ENCODE measurements at places on chromosomes 5 and 9.

GRCh38 chr5:96721351-96721977, 59.3 kb downstream of the CAST start:
- no peak for DNase-seq

DNA sequence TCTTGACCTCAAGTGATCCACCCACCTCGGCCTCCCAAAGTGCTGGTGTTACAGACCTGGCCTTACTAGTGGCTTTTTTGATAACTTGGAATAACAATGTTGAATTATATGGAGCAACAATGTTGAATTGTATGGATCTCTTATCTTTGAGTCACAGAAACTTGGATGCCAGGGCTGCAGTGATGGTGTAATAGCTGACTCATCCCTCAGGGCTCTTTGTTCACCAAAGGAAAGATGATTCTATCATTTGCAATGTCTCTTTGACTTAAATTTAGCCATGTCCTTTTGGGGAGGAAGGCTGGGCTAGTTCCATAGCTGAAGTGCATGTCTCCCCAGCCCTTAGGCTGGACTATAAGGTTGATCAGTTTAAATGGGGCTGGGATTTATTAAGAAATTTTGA, 172.3 kb downstream of the PDZD2 start:
- DNase-seq = no peak

- DNase-seq = no peak
Observed at GRCh38 chr5:36252722-36253365, 11.1 kb upstream of the NADK2 start.

DNA sequence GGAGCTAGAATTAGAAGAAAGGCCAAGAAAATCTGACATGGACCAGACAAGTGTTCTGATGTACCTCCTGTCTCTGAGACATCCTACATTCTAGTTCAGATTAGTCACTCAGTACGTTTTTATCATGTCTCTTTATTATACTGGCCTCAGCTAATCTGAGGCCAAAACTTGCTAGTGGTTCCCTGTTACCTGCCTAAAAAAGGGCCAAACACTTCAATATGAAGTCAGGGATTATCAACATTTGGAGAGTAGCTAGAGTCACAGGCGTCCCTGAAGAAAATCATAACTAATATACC, 587.4 kb downstream of the PRELID2 start:
- no peak for DNase-seq

GRCh38 chr5:135823881-135824280, 10.6 kb upstream of the SLC25A48 start:
- DNase-seq = no peak

GRCh38 chr9:100486479-100487176, 13.7 kb downstream of the TMEFF1 start:
- no peak for DNase-seq

GRCh38 chr5:141413540-141414069, 818 bp downstream of the PCDHGA10 start:
- DNase-seq = no peak

DNA sequence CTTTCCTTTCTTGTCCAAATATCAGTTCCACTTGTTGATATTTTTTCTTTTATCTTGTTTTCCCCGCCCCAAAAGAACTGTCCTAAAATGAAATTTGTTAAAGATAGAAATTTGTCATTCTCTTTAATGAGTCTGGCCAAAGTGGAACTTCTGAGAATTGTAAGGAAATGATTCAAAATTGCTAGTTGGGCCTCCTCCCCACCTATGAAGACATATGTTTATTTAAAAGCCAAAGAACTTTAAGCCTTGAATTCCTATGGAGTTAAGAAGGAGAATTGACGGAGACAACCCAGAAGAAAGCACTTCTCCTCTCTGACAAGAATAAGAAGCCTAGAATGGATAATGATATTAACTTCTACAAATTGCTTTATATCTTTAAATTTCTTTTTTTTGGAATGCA, 59.1 kb upstream of the ALDH1A1 start:
- no peak for DNase-seq

DNA sequence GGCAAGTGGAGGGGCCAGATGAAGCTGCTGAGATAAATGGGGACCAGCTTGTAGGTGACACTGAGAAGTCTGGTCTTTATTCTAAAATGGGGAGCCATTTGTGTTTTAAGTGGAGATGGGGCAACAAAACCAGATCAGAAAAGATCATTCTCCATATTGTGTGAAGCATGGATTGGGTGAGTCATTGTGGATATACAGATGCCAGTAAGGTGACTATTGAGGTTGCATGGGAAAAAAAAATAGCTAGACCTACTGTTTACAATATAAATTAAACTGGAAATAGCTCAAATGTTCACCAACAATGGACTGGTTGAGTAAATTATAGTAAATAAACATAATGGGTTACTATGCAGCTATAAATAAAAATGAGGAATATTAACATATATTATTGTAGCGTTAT, 5.4 kb upstream of the MAP1B start:
- DNase-seq = no peak

DNA sequence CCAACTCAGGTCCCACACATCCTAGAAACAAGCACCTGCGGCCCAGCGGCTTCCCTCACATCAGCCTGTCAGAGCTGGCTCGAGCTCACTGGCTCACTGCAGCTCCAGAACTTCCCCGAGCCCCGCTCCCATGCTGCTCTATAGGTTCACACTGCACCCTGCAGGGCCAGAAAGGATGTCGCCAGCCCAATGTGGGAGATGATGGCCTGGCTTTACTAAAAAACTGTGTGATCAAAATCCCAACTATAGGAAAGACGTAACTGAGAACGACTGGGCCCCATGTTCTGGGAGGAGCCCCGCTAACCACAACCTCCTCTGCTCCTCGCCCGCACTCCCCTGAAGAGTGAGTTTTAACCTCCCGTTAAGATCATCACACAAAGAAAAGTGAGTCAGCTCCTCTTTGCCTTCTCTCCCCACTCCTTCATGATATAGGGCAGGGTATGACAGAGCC, 4.6 kb downstream of the SURF4 start:
- no peak for DNase-seq

DNA sequence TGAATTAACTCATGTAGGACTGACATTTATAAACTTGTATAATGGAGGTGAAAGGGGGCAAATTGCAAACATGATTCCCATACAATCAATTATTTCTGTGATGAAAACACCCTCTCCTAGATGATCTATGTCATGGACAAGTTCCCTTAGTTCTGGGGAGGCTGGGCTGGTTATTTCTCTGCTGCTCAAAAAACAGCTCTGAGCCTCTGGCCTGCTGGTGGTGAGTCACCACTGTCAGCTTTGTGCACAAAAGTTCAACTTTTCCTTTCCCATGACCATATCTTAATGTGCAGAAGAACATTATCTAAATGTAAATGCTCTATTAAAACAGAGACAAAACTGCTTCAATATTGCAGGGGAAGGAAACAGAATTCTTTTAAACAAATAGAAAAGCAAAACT, 85.0 kb downstream of the HMHB1 start:
- no peak for DNase-seq

GRCh38 chr9:76269789-76270188, 124.4 kb downstream of the RFK start:
- DNase-seq = no peak

DNA sequence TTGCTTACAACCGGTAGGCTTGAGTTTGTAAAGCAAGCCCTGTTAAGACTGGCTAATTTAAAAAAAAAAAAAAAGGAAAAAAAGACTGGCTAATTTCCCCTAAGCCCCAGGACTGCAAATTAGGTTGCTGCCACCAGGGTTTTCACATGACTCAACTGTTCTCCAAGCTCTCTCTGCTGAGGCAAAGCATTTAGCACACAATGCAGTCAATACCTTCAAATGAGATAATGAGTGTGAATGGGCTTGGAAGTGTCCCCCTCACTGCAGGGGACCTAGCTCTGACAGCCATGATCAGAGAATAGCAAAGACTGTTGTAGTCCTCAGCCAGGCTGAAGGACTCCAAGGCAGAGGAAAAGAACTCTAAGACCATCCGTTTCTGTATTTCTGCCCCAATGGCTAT, 42.8 kb upstream of the ZSWIM6 start:
- no peak for DNase-seq

GRCh38 chr5:945691-946551, 53.2 kb downstream of the TRIP13 start:
- peak; percentile 43 for DNase-seq

DNA sequence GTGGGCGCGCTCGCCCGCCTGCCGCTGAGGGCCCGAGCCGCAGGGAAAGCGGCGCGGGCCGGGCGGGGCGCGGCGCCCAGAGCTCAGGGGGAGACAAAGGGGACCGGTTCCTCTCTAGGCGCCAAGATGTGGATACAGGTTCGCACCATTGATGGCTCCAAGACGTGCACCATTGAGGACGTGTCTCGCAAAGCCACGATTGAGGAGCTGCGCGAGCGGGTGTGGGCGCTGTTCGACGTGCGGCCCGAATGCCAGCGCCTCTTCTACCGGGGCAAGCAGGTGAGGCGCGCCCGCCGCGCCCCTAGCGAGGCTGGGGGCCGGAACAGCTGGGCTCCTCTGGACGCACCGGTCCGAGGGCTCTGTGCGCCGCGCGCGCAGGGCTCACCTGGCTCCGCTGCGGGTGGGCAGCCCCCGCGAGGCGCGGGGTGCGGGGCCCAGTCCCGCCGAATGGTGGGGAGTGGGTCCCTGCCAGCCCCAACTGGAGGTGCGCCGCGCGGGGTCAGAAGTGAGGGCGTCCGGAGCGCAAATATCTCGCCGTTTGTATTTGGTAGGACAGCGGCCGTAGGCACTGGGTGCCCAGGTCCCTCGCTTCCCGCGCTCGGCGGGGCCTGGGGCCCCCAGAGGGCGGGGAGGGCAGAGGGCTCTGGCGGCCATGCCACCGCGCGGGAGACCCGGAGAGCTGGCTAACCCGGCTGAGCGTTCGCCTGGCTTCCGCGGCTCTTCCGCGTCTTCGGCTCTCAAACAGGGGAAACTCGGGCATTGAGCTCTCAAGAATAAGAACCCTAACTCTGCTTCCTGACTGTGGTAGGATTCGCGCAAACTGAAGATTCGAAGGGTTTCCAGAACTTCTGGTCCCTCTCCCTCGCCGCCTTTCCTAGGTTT, 607 bp downstream of the UHRF2 start:
- peak; percentile 83 for DNase-seq

DNA sequence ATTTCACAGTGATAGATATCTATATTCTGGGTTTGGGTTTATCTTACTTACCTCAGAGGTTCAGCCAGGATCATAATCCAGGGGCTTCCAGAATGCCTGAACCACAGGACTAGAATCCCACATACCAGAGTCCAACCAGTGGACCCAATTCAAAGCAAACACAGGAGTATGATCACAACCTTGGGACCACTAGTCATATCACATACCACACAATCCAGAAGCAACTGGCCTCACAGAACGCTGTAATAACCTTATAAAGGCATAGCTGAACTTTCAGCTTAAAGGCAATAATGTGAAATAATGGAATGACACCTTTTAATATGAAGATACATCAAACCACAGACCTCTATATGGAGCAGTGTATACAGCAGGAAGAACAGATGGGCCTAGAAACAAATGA, 25.3 kb downstream of the RAPGEF6 start:
- DNase-seq = no peak

DNA sequence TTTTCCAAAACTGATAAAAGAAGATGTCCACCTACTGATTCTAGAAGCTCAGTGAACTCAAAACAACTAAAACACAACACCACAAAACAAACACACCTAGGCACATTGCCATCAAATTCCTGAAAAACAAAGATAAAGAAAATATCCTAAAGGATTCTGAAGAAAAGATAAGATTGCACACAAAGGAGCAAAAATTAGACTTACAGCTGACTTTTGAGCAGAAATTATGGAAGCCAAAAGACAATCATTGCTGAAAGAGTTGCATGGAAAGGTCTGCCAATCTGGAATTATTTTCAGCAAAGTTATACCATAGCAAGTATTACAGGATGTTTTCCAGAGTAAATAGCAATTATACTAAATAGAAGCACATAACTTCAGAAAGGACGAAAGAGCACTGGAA, 128.2 kb upstream of the IRX2 start:
- DNase-seq = no peak

DNA sequence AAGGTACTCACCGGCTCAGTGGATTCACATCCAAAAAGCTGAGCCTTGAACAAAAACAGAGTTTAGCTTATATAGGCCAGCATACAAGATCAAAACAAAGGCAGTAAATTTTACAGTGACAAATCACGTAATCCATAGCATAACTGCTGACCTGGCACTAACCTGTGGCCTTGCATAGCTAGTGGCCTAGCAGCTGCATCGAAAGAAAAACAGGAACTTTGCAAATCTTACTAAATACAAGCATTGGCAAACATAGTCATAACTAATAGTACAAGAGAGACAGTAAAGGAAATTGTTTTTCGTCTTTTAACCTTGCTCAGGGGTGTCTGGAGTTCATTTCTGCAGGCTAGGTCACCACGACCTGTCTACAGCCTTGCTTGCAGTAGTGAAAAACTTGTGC, 4.8 kb downstream of the HSDL2 start:
- DNase-seq = no peak

- no peak for DNase-seq
Observed at GRCh38 chr9:4193391-4193790, 106.5 kb downstream of the GLIS3 start.

DNA sequence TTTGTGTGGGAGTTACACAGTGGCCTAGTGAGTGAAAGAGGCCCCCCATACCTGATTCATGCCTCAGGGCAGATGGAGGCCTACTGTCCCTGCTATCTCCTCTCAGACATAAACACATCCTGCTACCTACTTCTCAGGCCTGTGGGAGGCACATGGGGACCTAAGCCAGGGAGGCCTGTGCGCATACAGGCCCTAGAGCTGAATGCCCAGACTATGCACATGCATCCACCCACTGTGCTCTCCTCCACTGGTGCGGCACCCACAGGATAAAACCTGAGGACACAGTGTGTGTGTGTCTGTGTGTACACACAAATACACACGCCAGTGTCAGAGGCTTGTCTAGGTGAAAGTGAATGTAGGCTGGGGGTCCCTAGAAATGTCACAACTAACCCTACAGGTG, 1.4 kb downstream of the PAX5 start:
- no peak for DNase-seq

GRCh38 chr5:16573401-16573800, 43.4 kb downstream of the RETREG1 start:
- DNase-seq = no peak

GRCh38 chr5:56094579-56095361, 100.0 kb upstream of the IL6ST start:
- no peak for DNase-seq

DNA sequence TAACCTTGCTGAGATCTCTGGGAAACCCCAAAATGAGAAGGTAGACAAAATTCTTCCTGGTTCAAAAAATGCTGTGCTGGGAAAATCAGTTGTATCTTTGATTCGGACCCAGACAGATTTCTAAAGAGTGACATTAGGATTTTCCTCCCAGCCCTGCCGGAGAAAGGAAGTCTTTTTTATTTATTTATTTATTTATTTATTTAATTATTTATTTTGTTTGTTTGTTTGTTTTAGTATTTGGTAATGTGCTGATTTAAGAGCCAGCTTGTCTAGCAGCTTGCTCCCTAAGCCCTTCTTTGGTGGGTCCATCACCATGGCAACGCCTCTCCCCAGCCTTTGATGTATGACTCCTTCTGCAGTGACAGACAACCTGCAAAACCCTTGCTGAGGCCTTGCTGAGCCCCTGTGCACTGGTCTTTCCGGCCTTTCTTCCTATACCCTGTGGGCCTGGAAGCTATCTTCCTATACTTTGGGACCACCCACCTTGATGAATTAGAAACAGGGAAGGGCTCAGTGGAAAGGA, 60.6 kb upstream of the AFAP1L1 start:
- DNase-seq = no peak

GRCh38 chr5:14035859-14036503, 91.5 kb upstream of the DNAH5 start:
- DNase-seq = no peak

- DNase-seq = no peak
Observed at GRCh38 chr5:126562823-126563222, 32.2 kb downstream of the ALDH7A1 start.

GRCh38 chr5:158414780-158415179, 555.8 kb upstream of the CLINT1 start:
- no peak for DNase-seq

GRCh38 chr5:164376843-164377242, 871.4 kb downstream of the MAT2B start:
- no peak for DNase-seq
